NCI-H226 (cell line): ENCODE measurements at places on chromosomes 5 and 9.

- no peak for DNase-seq
These were observed 459.1 kb downstream of the SPOCK1 start for GRCh38 chr5:137040024-137040423.

DNA sequence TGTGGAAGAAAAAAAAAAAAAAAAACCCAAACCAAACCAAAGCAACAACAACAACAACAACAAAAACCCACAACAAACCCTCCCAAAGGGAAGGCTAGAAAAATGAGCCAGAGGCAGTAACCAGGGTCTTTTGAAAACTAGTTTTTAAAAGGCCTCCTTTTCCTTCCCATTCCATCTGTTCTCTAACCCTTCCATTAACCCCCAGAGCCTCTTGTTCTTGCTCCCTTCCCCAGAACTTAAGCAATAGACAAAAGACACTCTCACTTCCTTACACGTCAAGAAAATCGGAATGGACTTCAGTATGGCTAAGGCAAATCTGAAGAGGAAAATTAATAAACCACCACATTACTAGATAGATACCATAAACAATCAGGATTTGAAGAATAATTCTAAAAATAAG lies 292.8 kb downstream of the ARL15 start:
- DNase-seq, result no peak

- DNase-seq, result no peak
These were observed 3.7 kb upstream of the ICE1 start for GRCh38 chr5:5418764-5419163.

DNA sequence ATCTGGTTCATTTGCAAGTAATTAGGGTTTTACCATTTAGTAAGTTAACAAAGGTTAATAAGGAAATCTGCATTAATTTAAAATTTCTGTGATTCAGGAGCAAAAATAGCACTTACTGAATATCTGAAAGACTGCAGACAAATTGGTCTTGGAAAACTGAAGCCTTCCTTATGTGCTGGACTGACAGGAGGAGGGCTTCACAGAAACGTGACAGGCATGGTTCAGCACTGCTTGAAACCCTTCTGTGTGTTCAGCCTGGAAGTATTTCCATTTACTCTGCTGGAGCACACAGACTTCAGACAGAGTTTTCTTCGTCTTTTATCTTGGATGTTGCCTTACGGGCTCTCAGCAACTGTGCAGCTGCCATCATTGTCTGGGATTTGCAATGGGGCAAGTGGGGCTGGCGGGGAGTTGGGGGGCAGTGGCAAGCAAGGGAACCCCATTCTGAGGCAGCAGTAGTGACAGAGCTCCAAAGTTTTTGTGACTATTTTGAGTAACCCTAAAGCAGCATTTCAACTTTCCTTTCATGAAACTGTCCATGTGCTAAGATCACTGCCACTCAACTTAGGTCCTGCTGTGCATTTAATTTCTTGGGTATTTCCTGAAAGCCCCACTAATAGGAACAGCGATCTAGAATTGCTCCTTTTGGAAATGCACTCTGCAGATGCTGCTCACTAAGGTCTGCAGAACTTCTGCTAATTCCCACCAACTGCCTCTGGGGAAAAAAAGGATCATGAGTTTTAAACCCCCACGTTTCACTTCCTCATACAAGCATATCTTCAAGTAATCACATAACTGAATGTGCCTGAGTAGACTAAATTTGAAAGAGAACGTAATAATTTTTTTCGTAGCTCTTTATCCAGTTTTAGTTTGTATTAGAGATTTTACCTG lies 56.6 kb downstream of the KCNN2 start:
- no peak for DNase-seq

- DNase-seq, result peak; percentile 77
These were observed 10.9 kb downstream of the CXXC5 start for GRCh38 chr5:139658928-139659667.

- no peak for DNase-seq
These were observed at the start of gene DNAH5 for GRCh38 chr5:13944560-13945199. DNAH5 (minus strand) TSS chr5:13944688; CDS start chr5:13944438, 250 bp downstream.
